ENCODE measurements at places on chromosomes 1 and 21.

DNA sequence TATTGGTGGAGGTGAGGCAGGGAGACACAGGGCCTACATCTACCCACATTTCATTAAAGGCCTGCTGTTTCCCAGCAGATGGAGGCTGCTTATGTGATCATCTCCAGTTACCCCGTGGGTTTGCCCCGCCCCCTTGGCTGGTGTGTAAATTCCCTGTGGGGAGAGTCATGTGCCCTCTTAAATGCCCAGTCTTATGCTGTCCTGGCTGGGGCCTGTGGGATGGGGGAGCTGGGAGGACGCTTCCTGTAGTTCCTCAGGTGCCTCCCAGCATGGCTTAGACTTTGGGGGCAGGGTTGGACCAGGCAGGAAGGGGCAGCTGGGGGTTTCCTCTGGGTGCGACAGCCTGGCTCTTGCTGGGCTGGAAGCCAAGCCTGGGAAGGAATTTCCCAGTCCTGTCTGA, 15.5 kb upstream of the CITED4 start:
- DNase-seq = no peak

GRCh38 chr1:181208967-181209366, 120.5 kb downstream of the IER5 start:
- DNase-seq = no peak

DNA sequence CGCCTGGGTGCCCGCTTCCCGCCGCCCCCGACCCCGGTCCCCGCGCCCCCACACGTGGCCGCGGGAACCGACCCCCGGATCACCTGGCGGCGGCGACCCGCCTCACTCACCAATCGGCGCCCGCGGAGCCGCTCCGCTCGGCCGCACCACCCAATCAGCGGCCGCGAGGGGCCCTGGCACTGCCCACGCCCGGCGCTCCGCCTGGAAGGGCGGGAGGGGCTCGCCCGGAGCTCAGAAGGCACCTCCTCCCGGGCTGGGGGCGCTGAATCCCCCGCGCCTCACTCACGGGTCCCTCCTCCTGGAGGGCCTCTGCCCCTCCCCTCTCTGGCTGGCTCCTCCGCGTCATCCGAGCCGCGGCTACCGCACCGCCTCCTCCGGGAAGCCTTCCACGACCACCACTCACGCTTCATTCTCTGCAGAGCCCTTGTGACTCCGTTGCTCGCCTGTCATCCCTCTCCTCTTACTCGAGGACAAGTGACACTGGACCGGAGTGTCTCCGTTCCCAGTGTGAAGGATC, 374 bp downstream of the SH2D5 start:
- no peak for DNase-seq

- DNase-seq = no peak
Measured at GRCh38 chr1:200338451-200338850, 71.4 kb downstream of the ZNF281 start.

DNA sequence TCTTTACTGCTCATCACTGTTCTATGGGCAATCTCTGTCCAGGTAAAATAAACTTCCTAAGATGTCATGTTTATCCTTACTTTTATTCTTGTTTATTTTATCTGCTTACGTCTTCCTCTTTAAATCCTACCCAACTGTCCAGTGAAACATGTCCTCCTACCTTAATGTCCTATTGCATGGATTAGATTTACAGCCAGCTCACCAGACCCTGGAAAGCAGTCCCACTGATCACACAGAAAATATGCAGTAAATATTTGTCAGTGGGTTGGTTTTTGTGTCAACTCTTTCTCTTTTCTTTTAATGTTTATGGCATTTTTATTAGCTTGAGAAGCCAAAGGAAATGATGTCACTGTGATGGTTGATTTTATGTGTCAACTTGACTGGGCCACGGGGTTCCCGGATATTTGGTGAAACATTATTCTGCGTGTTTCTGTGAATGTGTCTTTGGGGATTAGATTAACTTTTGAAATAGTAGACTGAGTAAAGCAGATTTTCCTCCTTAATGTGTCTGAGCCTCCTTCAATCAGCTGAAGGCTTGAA, 258.3 kb downstream of the SRGAP2C start:
- DNase-seq = no peak

DNA sequence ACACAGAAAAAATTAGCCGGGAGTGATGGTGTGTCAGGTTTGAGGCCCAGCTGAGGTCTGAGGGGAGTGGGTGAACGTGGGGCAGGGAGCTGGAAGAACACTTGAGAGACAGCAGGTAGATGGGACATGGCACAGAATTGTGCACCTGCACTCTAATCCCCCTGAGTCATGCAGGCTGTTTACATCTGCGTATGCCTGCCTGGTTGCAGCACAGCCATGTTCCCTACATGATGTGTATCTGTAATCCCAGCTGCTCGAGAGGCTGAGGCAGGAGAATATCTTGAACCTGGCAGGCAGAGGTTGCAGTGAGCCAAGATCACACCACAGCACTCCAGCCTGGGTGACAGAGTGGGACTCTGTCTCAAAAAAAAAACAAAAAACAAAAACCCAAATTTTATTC, 44.8 kb downstream of the ATP5PO start:
- no peak for DNase-seq

GRCh38 chr1:147890177-147890790, 12.3 kb upstream of the GJA8 start:
- no peak for DNase-seq

DNA sequence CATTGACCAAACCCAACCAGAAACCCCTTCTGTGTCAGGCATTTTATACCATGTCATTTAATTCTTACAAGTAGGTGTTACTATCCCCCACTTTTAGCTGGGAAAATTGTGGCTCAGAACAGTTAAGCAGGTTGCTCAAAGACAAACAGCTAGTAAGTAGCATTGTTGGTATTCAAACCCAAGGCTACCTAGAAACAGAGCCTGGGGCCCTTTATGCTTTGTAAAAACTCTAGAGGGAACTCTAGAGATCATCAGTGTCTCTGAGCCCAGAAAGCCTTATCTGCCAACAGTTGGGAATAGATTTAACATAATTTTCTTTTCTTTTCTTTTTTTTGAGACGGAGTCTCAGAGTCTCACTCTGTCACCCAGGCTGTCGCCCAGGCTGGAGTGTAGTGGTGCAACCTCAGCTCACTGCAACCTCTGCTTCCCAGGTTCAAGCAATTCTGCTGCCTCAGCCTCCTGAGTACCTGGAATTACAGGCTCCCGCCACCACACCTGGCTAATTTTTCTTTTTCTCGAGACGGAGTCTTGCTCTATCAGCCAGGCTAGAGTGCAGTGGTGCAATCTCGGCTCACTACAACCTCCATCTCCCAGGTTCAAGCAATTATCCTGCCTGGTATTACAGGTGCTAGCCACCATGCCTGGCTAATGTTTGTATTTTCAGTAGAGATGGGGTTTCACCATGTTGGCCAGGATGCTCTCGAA, 48.5 kb upstream of the OSBPL9 start:
- DNase-seq = no peak

DNA sequence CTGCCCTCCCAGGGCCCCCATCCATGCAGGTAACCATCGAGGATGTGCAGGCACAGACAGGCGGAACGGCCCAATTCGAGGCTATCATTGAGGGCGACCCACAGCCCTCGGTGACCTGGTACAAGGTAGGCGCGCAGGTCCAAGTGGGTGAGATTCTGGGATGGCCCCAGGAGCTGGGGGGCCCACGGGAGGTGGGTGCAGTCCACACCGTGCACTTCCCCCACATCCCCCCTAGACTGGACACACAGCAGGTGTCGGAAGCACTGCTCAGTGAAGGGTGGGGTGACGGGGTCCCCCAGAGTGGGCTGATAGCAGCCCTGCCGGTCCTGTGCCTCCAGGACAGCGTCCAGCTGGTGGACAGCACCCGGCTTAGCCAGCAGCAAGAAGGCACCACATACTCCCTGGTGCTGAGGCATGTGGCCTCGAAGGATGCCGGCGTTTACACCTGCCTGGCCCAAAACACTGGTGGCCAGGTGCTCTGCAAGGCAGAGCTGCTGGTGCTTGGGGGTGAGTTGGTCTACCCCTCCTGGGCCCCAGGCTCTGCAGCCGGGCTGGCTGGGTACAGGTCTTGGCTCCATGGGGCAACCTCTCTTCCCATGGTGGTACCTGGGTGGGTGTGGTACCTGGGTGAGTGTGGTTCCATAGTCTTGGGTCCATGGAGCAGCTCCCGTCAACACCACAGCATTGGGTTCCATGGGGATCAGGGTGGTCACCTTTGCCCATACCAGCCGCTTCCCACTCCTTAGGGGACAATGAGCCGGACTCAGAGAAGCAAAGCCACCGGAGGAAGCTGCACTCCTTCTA, 40.4 kb downstream of the TRIM11 start:
- DNase-seq = no peak

DNA sequence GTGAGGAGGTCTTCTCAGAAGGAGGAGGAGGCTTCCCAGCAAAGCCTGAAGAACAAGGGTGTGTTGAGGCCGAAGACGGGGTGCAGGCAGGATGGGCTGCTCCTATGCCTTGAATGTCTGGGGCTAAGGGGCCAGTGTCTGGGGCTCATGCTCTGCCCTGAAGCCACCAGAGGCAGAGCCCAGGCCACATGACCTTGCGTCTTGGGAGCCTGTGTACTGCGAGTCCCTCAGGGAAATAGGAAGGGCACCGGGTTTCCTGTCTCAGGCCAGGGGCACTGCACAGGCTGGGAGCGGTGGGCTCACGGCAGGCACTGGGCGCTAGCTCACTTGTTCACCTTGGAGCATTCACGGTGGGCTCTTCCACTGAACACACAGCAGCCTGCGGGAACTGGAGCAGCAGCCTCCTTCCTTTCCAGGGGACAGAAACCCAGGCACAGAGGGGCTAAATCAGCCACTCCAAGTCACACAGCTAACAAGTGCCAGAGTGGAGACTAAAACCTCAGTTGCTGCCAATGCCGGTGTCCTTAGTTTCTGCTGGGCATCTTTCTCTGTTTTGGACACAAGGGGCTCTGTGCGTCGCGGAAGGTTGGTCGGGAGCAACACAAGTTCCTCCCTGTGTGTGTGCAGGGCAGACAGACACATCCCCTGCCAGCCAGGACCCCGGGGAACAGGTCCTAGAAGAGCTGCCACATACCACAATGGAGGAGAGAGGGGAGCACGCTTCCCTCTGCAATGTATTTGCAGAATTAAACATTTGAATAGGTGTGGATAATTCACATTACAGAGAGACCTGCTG, 104.8 kb upstream of the C1orf174 start:
- DNase-seq = no peak

DNA sequence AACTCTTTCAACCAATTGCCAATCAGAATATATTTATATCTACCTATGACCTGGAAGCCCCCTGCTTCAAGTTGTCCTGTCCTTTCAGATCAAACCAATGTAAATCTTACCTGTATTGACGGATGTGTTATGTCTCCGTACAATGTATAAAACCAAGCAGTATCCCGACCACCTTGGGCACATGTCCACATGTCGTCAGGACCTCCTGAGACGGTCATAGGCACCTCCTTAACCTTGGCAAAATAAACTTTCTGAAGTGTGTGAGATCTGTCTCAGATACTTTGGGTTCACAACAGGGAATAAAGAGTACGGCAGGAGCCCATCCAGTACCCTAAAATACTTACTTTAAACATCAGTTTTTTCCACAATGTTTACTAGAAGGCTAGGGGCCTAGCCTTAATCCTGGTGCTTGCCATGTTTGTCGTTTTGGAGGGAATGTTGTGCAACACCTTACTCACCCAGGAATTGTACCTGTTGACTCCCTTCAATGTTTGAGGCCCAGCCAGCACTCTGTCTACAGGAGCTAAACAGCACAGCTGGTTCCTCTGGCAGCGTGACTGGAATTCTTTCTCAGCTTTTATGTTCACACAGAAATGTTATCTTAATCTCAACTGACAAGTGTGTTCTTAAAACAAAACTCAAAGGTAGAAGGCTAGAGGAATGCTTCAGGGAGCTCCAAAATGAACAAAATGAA, 90.8 kb upstream of the USP25 start:
- DNase-seq = no peak

- no peak for DNase-seq
Measured at GRCh38 chr21:15144026-15144425, 79.2 kb upstream of the NRIP1 start.

- DNase-seq = no peak
Measured at GRCh38 chr1:117118137-117118536, 3.4 kb downstream of the TRIM45 start.

DNA sequence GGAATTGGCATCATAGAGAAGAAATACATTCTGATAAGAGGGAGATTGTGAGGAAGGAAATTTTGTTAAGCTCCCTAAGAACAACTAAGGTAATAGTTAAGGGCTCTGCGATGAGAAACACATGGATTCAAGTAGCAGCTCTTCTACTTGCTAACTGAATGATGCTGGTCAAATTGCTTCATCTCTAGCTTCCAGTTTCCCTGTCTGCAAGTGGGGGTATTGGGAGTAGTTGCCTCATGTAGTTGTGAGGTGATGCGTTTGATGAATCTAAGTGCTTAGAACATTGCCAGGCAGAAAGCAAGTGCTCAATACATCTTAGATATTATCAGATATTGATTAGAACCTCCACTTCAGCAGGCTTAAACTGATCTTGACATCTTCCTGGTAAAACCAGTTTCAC, 84.8 kb downstream of the CD58 start:
- no peak for DNase-seq

DNA sequence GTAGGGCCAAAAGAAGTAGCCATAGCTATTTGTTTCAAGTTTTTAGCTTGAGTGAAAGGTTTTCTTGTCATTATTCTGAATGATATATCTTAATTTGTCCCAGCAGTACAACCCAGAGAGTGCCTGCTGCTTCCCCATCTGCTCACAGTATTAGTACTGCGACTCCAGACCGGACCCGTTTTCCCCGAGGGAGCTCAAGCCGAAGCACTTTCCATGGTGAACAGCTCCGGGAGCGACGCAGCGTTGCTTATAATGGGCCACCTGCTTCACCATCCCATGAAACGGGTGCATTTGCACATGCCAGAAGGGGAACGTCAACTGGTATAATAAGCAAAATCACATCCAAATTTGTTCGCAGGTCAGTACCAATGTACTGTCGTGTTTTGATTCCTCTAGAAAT, 37.2 kb upstream of the C1orf115 start:
- DNase-seq = no peak

- DNase-seq = no peak
Measured at GRCh38 chr1:213484333-213484732, 433.3 kb downstream of the RPS6KC1 start.

- no peak for DNase-seq
Measured at GRCh38 chr1:76511558-76512179, 355.6 kb upstream of the ST6GALNAC5 start.

DNA sequence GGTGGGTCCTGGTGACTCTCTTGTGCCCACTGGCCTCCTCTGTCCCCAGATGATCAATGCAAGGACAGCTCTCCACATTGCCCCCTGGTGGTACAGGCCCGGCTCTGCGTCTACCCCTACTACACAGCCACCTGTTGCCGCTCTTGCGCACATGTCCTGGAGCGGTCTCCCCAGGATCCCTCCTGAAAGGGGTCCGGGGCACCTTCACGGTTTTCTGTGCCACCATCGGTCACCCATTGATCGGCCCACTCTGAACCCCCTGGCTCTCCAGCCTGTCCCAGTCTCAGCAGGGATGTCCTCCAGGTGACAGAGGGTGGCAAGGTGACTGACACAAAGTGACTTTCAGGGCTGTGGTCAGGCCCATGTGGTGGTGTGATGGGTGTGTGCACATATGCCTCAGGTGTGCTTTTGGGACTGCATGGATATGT, 10.8 kb downstream of the ADAMTSL4 start:
- no peak for DNase-seq

GRCh38 chr1:31013187-31013864, 52.2 kb downstream of the PUM1 start:
- no peak for DNase-seq

- DNase-seq = no peak
Measured at GRCh38 chr1:223401873-223402789, 8.9 kb downstream of the CCDC185 start.

GRCh38 chr1:214993419-214993818, 89.1 kb upstream of the KCNK2 start:
- DNase-seq = no peak

- no peak for DNase-seq
Measured at GRCh38 chr1:51750218-51750617, 128.3 kb downstream of the NRDC start.

GRCh38 chr1:154759196-154759595, 110.9 kb downstream of the KCNN3 start:
- DNase-seq = no peak

All from cortex of kidney (tissue), 1 donor.